ENCODE measurements at places on chromosomes 1 and 21.

DNA sequence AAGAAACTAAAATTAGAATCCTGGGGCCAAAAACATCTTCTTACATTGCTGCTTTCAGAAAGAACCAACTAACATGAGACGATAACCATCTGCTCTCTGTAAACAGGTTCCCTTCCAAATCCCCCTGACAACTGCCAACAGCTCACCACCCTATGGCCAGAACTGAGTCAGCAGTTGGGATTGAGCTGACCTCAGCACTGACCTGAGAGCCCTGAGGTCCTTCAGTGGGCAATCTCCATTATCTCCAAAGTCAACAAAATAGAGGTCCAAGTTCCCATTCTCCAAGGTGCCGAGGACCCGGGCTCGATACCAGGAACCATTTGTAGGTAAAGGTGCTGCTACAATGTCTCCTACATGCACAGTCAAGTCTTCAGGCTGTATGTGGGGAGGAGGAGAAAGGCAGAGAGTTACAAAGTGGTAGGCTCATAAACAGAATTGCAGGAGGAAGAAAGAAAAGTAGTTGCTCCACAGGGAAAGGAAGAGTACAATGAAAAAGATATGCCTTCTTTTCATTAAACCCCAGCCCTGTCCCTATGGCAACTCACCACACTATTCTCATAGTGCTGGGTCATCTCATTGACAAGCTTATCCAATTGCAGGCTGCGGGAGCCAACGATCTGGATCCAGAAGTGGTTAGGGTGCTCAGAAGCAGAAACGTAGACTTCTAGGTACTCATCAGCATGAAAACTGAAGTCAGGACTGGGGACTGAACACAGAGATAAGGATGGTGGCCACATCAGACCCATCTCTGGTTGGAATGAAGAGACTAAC is 12.8 kb upstream of the MRPL9 start:
- DNase-seq = no peak

DNA sequence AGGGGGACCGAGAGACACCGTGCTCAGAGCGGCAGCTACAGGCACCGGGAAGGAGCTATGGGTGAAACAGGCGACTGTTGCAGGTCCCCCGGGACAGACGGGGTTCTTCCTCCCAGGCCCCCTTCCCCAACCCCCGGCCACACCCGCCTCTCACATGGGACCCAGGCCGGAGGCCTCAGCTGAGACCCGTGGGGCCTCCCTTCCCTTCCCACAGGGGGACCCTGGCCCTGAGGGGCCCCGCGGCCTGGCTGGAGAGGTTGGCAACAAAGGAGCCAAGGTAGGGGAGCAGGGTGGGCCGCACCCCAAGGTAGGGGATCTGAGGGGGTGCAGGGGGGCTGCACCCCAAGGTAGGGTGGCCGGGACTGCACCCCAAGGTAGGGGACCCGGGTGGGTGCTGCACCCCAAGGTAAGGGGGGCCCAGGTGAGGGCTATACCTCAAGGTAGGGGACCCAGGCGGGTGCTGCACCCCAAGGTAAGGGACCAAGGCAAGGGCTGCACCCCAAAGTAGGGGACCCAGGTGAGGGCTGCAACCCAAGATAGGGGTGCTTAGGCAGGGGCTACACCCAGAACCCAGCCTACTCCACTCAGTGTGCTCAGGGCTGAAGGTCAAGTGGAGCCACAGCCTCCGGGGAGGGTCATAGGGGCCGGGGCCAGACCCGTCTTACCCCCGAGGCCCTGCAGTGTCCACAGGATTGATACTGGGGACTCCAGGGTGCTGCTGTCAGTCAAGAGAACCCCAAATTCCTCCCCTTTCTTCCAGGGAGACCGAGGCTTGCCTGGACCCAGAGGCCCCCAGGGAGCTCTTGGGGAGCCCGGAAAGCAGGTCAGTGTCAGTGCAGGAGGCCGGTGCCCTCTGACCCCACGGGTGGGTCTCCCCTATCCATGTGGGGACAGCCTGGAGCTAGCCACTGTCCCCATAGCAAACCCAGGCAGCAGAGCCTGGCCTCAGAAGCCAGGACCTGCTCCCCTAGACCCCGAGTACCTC is 22.7 kb downstream of the COL6A2 start:
- no peak for DNase-seq

DNA sequence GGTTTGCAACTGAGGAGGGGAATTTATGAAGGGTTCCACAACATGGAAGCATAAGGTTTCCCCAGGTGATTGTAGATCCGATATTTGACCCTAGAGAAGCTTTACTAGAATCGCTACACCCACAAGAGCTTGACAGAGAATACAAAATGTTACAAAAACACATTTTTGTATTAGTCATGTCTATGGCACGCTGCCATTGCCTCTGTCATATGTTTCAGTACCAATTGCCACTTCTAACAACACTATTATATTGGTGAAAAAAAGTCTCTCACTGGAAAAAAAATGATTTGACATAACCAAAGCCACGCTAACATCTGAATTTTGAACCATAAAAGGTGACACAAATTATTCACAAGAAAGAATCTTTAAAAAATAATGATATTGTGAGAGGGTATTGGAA is 214.5 kb downstream of the KCNT2 start:
- DNase-seq = peak; percentile 87

- DNase-seq = no peak
These were observed 48.8 kb downstream of the ZC3H11B start for GRCh38 chr1:219564109-219564508.

DNA sequence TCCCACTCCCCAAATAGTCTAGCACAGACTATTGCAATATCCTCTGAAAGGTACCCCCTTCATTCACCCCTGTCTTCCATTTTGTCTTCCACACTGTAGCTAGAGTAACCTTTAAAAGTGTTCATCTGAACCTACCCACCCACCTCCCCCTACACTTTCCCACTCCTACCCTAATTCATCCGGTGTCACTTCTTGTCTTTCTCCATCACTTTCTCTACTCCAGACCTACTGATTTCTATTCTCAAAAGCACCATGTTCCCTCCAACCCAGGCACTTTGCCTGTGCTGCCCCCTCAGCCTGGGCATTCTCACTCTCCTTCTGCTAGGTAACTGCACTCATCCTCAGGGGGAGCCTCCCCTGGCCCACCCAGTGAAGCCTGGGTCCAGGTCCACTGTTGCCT is 4.7 kb upstream of the MAN1C1 start:
- DNase-seq = no peak

- DNase-seq = no peak
These were observed 554 bp downstream of the EVA1C start for GRCh38 chr21:32413015-32413504.

- DNase-seq = no peak
These were observed 20.9 kb downstream of the SLC2A5 start for GRCh38 chr1:9048551-9048950.

GRCh38 chr1:99315305-99315704 is 51.0 kb downstream of the PLPPR4 start:
- DNase-seq = no peak

- DNase-seq = no peak
These were observed 643.2 kb downstream of the KCNT2 start for GRCh38 chr1:195965036-195965435.

- no peak for DNase-seq
These were observed 36.1 kb downstream of the SLC45A1 start for GRCh38 chr1:8354038-8354437.

GRCh38 chr1:163068716-163069115 is 445 bp upstream of the RGS4 start:
- DNase-seq = no peak

GRCh38 chr1:23916209-23917131 is 3.3 kb upstream of the CNR2 start:
- DNase-seq = no peak

DNA sequence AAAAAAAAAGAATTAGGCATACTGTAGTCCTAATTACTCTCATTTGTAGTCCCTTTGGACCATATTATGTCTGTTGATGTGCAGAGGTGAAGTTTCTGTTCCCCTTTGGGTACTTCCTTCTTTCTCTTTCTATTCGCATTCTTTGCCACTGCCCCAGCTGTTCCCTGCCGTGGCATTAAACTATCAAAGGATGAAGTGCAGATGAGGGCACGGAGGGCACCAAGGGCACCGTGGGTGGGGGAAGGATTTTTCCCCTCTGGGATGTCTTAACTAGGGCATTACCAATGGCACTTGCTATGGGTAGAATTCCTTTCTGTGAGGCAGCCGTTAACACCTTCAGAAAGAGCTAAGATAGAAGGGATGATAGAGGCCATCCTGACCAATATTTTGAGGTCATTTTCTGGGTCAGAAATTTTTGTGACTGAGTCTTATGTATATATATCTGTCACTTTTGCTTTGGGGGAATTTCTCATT is 4.9 kb upstream of the MAPKAPK2 start:
- no peak for DNase-seq

- DNase-seq = no peak
These were observed 102.4 kb downstream of the DMRTB1 start for GRCh38 chr1:53561503-53562105.

DNA sequence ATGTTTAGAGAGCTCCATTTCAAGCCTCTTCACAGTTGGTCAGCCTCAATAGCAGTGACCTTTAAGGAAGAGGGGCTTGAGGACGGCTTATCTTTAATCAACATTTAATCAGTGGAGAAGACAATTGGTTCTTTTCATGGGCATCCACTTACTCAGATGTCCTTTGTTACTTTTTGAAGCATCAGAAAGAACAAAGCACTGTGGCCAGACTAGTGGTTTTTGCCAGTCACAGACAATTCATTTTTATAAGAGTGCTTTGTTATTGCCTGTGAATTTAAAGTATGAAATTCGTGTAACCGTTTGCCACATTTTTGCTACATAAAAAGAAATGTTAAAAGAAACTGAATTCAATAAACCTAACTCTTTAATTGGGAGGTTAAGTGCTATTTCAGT is 222.8 kb downstream of the TPR start:
- DNase-seq = no peak

- DNase-seq = no peak
These were observed 172.3 kb downstream of the S1PR1 start for GRCh38 chr1:101409102-101409501.

- DNase-seq = no peak
These were observed 88.0 kb downstream of the NTNG1 start for GRCh38 chr1:107228704-107229371.

GRCh38 chr1:145995148-145995881 is 1.1 kb downstream of the TXNIP start:
- no peak for DNase-seq

DNA sequence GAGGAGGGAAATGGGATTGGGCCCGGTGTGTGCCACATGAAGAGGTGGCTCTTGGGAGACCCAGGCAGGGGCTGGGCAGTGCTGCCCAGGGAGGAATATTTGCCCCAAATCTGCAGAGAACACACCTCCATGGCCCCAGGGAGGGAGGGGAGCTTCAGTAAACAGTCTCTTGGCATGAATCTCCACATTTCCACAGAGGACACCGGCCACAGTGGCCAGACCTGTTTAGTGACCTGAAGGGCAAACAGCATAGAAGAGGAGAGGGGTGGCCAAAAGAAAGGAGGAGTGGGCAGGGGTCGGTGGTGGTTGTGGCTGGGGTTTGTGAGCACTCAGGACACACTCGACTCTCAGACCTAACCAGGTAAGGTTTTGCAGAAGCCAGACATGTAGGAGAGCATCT is 54.0 kb upstream of the IFFO2 start:
- DNase-seq = no peak

DNA sequence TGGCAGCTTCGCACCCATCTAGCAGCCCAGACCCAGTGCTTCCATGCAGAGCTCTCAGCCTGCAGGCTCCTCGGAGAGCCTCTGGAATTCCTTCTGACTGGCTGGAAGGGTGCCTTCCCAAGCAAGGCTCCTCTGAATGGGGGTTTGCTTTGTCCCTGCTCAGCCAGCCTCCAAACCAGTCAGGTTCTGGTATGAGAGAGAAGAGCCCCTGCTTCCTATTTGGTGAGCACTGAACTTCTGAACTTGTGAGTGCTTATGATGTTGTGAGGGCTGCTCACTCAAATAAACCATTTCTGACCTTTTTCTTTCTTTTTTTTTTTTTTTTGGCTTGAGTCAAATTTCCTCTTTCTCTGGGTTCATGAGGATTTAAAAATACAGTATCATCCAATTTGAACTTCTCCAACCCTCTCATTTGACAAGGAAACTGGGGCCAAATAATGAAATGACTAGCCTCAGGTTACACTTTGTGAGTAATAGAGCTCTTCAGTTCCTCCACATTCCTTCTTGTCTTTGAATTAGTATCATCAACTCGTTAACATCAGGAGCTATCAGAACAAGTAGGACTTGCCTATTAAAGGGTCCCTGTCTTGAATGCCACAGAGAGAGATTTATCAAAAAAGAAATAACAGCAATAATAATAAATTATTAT is 39.6 kb downstream of the GFI1 start:
- no peak for DNase-seq

- DNase-seq = no peak
These were observed 8.5 kb downstream of the EDN2 start for GRCh38 chr1:41475859-41476567.

GRCh38 chr1:183199304-183199703 is 13.2 kb downstream of the LAMC2 start:
- DNase-seq = no peak

GRCh38 chr1:200364091-200364759 is 45.6 kb downstream of the ZNF281 start:
- peak; percentile 16 for DNase-seq

DNA sequence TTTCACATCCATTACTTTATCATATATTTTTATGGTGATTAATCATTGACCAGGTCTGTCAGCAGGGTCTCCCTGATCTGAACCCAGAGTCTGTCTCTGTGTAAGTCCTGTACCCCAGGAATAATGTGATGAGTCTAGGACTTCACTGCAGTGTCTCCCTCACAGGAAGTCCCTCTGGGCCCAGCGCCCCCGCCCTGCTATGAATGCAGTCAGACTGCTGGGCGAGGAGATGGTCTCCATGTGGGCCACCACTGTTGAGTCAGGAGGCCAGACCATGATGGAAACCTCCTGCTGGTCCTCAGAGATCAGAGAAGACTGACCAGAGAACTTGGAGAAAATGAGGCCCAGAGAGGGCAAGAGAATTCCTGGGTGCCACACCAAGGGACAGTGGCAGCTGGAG is 9.5 kb downstream of the TMEM222 start:
- DNase-seq = no peak

DNA sequence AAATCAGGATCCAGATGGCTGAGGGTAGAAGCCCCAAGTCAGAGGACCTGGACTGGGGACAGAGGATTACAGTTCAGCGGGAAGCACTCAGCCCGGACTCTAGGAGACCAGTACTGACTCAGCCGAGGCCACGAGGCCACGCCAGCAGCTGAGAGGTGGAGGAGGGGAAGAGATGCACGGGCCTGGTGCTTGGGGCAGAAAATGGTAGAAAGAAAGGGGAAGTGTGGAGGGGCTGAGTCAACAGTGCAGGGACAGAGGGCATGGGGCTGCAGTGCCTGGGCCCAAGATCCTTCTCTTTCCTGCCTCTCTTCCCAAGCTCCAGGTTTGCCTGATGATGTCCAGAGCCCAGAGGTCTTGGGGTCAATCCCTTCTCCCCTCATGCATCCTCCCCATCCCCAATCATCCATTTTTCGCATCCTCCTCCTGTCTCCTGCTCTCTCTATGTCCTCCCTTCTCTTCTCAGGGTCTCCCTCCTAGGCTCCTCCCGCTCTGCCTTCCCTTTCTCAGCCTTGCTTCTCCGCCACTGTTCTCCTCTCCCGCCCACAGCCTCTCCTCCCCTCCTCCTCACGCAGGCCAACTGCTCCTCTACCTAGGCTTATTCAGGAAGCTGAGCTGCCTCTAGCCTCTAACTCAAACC is 7.7 kb downstream of the ARHGEF2 start:
- DNase-seq = peak; percentile 87

DNA sequence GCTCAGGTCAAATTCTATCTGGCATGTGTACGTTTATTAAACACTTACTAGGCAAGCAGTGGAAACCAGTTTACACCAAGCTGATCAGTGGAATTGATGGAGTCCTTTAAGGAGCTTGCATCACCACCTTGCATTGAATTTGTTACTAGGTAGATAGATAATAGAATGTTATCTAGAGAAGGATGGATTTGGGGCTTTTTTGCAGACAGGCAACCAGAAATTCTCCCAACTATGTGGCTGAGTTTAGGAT is 44.9 kb downstream of the HHAT start:
- no peak for DNase-seq
